ENCODE measurements at places on chromosomes 16 and 17.

DNA sequence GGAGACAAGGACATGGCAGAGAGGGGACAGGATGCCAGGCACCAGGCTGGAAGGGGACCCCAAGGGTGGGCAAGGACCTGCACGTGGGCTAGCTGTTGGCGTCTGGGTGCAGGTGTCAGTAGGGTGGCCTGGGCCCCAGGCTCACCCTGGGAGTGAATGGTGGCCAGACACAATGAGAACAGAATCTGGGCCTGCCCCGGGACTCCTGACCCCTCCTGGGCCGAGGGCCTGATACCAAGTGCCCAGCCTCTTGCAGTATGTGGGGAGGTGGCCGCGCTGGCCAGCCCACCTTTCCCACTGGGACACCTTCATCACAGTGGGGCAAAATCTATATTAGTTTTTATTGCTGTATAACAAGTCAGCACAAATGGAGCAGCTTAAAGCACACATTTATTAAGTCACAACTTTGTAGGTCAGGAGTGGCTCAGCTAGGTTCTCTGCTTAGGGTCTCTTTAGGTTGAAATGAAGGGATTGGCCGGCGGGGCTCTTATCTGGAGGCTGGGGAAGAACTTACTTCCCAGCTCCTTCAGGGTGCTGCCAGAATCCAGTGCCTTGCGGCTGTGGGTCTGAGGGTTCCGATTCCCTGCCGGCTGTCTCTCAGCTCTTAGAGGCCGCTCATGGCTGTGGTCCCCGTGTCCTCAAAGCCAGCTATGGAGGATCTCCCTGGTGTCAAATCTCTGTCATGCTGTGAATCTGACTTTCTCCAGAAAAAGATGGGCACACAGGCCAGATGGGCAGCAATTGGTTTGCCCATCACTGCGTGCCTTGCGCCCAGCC lies 3.6 kb downstream of the PRSS33 start:
- no peak for DNase-seq

DNA sequence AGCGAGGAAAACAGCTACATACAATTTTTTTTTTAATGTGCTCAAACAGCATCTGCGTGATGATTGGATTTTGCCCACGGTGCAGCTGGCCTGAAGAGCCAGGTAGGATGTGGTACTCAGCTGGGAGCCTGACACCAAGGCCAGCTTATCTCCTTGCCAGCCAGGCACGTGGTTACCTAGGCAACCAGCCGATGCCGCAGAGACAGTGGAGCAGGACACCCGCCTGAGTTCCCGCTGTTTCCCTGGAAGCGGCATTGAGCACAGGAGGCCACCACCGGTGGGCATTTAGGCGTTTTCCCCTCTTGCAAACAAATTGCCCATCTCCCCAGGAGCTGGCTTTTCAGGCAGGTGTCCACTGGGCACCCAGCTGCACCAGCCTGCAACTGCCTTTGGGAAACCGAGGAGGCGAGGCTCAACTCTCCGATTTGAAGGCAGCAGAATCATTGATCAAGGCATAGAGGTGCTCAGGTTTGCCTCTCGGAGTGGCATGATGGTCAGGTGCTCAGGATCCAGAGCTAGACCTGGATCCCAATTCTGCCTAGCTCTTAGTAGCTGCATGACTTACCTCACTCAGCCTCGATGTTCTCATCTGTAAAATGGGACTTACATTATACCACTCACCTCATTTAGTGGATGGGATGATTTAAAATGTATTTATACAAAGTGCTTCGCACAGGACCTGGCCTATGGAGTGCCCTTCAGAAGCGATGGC lies 137.5 kb upstream of the PLCG2 start:
- DNase-seq, result no peak

DNA sequence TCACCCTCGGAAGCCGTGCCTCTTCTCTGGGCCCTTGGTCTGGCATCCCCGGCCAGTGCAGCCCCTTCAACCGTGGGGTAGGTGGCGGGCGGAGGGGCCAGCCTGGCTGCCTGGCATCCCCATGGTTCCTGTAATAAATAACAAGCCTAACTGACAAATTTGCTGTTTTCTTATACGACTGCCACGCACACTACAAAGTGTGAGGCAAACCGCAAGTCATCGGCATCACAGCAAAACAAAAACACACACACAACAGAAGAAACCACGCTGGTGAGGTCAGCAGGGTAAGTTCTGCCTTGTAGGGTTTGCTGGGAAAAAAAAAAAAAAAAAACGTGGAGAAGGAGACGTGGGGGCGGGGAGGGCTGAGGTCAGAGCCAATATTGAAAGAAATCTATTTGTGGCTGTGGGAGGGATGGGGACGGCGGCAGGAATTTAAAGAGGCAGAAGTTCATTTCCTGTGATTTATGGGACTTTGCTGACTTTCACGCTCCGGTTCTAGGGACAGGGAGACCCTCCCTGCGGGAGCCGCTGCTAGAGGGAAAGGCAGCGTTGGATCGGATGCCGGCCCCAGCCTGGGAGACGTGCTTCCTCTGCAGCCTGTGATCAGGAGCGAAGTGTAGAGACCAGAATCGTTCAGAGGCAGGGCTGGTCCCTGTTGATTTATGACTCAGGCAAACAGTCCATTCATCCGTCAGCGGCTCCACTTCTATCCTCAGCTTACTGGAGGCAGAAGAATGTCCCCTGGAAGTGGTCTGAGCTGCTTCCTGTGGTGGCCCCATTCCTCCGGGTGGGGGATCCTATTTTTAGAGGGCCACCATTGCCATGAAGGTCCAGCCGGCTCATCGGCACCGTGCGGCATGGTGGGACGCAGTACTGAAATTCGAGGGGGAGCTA lies 162.8 kb downstream of the FOXL1 start:
- DNase-seq, result no peak

DNA sequence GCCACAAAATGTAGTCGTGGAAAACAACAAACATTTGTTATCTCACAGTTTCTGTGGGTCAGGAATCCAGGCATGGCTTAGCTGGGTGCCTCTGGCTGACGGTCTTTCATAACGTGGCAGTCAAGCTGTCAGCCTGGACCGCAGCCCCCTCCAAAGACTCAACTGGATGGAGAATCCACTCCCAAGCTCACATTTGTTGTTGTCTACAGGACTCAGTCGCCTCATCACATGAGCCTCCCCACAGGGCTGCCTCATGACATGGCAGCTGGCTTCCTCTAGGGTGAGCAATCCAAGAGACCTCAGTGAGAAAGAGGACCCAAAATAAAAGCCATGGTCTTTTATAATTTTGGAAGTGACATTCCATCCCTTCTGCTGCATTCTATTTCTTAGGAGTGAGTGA lies 34.7 kb upstream of the AKAP1 start:
- DNase-seq, result no peak

- DNase-seq, result no peak
These were observed 8.4 kb upstream of the PLEKHG4 start for GRCh38 chr16:67270931-67271338.

- no peak for DNase-seq
These were observed 2.4 kb downstream of the ALKBH5 start for GRCh38 chr17:18185832-18186626.

DNA sequence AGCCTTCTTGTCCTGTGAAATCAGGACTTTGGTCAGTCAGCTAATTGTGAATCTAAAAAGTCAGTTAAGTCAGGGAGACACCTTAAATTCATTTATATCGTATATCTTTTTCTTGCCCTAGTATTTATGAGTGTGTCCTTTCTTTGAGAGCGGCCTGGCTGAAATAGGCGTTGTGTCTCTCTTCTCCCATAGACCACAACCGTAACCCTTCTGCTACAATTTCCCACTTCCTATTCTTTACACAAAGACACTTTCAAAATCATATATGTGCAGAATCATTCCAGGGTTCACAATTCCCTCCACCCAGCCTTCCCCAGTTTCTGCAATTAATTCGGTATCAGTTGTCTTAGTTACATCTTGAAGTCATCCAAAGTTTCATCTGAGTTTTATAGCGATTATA lies 14.0 kb upstream of the COTL1 start:
- DNase-seq, result no peak

DNA sequence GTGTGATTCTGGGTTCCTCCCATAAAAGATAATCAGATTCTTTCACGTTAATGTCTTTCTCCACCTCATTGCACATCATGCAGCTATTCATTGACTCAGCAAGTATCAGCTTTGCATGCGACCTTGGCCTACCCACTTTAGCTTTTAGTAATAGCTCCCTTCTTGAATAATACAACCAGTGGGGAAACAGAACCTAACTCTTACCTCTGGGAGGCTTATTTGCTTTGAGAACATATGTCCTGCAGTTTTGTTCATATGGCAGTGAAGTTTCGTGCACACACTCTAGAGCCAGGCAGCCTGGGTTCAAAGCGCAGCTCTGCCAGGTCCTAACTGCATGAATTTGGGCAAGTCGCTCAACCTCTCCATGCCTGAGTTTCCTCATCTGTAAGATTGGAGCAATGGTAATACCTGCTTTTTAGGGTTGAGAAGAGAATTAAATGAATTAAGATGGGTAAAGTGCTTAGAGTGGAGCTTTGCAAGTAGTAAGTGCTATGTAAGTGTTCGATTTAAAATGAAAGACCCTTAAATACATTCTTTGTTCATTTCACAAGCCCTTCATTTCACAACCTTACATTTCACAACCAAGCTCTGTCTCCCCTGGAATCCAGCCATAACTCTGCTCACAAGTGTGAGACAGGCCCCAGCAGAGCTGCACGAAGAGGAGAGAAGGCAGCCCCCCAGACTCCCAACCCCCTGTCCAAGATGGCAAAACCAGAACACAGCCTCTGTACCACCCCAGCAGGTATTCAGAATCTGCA lies 29.3 kb downstream of the MAPT start:
- DNase-seq, result no peak

GRCh38 chr17:82832411-82832810 lies 7.4 kb downstream of the ZNF750 start:
- DNase-seq, result no peak

DNA sequence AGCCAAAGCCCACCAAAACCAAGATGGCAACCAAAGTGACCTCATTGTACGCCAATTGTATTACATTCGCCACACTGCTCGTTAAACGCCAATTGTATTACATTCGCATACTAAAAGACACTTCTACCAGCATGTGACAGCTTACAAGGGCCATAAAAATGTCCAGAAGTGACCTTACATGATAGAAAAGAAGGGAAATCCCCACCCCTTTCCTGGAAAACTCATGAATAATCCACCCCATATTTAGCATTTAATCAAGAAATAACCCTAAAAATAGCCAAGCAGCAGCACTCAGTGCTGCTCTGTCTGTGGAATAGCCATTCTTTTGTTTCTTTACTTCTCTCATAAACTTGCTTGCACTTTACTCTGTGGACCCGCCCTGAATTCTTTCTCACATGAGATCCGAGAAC lies 25.7 kb downstream of the PSMD7 start:
- DNase-seq, result no peak

GRCh38 chr16:85195271-85195647 lies 83.0 kb upstream of the CIBAR2 start:
- no peak for DNase-seq

GRCh38 chr16:83952940-83953795 lies at the start of gene OSGIN1:
TSS of gene OSGIN1 (plus strand) at chr16:83953240. CDS start at chr16:83957672, 4,432 bp downstream.
- DNase-seq, result peak; percentile 77

DNA sequence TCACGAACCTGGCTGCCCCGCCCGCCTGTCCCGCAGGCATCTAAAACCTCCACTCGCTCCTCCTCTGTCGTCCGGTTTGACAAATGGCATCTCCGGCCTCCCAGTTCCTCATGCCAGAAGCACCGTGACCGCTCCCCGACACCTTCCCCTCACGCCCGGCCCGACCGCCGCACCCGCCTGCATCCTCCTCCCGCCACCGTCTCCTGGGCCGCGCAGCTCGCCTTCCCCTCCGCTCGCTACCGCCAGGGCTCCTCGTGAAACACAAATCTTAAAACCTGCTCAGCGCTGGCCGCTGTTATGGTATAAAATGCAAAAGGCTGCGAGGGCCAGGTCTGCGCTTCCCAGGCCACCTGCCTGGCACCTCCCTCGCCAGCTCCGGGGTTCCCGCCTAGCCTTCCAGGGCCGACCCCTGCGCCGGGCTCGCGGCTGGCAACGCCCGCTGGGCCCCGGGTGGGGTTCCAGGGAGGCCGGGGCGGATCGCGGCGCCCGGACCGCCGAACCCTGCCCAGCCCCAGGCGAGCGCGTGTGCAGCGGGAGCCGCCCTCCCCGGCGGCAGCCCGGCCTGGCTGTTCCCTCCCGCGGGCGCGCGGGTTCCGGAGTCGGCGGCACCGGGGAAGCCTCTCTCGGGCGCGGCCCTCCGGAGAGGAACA lies 488 bp downstream of the SPSB3 start:
- DNase-seq, result peak; percentile 22

- DNase-seq, result no peak
These were observed 309.4 kb downstream of the SEC14L1 start for GRCh38 chr17:77449908-77450741.

GRCh38 chr17:61431594-61432311 lies 20.5 kb upstream of the TBX4 start:
- no peak for DNase-seq

- DNase-seq, result no peak
These were observed 71.2 kb downstream of the PCTP start for GRCh38 chr17:55822028-55822427.
